Upper lobe of right lung (tissue), 1 donor: ENCODE measurements at places on chromosomes 2 and 18. TPM values are rescaled to one million over a fixed set of nuclear protein-coding genes. Genes with fewer than 3 reads are reported as not detected.

- no peak for DNase-seq
Observed at GRCh38 chr2:5976531-5977065, 284.4 kb downstream of the SOX11 start.

DNA sequence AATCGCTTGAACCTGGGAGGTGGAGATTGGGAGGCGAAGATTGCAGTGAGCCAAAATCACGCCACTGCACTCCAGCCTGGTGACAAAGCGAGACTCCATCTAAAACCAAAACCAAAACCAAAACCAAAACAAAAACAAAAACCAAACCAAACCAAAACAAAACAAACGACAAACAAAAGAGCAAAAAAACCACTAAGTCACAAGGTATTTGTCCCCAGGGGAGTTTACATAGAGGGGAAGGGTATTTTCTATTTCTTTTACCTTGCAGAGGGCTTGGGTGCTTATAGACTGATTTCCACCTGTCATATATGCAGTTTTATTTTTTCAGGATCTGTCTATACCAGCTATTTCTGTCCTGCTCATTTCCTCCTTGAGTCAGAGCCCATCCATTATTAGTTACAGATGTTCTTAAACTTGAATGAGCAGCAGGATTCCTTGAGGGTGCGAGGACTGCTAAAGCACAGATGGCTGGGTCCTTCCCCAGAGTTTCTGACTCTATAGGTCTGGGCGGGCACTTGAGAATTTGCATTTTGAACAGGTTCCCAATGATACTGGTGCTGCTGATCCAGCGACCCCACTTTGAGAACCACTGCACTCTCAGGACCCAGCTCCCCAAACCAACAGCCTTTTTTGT lies 102.2 kb upstream of the UXS1 start:
- no peak for DNase-seq

DNA sequence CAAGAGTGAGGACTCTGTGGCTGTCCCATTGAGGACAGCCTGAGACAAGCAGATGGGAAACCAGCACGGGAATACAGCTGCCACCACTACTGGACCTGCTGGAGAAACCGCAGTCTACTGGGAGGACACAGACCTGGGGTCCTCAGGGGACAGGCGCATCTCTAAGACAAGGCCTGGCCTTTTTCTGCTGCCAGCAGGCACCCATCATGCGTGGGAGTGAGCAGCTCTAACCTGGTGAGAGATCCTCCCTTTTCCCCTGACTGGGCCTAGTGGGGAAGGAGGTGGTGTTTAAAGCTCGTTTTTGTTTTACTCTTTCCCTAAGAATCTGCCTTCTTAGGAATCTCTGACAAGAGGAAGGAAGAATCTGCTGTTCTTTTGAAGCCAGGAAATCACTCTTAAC lies 36.6 kb downstream of the CYRIA start:
- DNase-seq, result no peak

DNA sequence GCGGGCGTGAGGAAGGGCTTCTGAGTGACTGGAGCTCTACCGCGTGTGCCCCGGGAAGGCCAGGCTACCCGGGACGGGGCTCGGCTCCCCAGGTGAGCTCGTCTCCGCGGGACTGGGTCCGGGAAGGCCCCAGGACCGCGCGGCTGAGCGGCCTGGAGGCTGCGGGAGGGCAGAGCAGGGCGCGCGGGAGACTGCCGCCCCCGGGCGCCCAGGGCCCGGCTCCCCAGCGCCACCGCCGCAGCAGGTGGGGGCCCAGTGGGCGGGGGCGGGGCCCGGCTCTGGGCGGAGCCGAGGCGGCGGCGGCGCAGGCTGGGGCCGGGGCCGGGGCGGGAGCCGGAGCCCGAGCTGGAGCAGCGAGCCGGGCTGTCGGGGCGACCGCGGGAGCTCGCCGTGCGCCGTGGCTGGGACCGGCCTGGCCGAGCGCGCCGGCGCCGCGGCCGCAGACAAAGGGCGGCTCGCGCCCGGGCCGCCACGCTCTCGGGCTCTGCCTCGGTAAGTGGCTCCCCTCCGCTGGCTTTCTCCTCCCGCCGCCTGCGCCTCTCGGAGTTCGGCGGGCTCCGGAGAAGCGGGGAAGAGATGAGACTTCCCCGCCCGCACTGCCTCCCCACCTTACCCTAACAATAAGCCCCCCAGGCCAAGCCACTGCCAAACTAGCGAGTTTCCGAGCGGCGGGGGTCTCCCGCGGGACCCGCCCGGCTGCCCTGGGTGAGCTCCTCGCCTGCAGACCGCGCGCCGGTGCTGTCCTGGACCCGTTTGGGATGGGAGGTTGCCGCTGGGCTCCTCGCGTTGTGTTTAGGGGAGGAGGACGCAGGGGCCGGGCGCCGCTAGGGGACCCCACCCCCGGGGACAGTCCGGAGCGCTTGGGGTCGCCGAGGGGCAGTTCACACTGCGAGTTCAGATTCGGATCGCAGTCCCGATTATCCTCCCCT lies at the start of gene MAPK4:
Gene MAPK4, plus strand, starts transcription at position 336 of the 929 bp plus-strand sequence. CDS start 103,872 bp downstream, outside the sequence.
- peak; percentile 78 for DNase-seq

- no peak for DNase-seq
Observed at GRCh38 chr2:85221067-85221691, 88.0 kb downstream of the TCF7L1 start.

GRCh38 chr2:111167863-111168162 lies 47.1 kb downstream of the BCL2L11 start:
- no peak for DNase-seq

- no peak for DNase-seq
Observed at GRCh38 chr18:13614641-13615288, 111.6 kb downstream of the FAM210A start.

- DNase-seq, result no peak
Observed at GRCh38 chr2:46184794-46185583, 112.2 kb upstream of the EPAS1 start.

Gene TMEM200C
- 0.41 TPM for total RNA-seq

Gene MDH1B
- 0.26 TPM for total RNA-seq

Gene SGPP2
- total RNA-seq, result 38.1 TPM

Gene KCNS3
- total RNA-seq, result 47.8 TPM

Gene BUB1
- 2.4 TPM for total RNA-seq

Gene SERPINB10
- total RNA-seq, result not detected

Gene CXCR1
- 5.3 TPM for total RNA-seq

Gene LAMA3
- total RNA-seq, result 139 TPM
